ENCODE measurements at places on chromosomes 12 and 14. TPM values are rescaled to one million over a fixed set of nuclear protein-coding genes. Genes with fewer than 3 reads are reported as not detected.

DNA sequence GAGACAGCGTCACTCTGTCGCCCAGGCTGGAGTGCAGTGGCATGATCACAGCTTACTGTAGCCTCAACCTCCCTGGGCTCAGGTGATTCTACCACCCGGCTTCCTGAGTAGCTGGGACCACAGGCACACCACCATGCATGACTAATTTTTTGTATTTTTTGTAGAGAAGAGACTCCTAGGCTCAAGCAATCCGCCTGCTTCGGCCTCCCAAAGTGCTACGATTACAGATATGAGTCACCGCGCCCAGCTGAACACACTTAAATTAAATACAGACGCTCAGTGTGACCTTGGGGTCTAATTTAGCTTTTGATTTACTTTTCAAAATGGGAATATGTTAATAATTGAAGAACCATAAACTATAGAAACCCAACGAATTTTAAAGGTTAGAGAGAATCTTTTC is 77.2 kb downstream of the C2CD5 start:
- no peak for DNase-seq

- no peak for DNase-seq
Observed at GRCh38 chr14:75559451-75560222, 18.8 kb upstream of the FLVCR2 start.

DNA sequence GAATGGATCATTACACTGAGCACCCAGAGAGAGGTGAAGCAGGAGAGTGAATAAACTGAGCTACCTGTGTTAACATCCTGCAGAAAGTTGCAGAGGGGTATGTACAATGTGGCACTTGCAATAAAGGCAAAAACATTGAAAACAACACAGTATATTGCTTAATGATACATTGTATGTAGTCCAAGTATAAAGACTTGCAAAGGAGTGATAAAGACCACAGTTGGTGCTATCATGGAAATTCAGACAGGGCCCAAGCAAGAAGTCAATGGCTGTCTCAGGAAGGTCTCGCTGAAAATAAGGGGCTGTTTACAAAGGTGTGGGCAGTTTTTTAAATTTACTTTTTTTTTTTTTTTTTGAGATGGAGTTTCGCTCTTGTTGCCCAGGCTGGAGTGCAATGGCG is 10.0 kb downstream of the TMEM120B start:
- no peak for DNase-seq

DNA sequence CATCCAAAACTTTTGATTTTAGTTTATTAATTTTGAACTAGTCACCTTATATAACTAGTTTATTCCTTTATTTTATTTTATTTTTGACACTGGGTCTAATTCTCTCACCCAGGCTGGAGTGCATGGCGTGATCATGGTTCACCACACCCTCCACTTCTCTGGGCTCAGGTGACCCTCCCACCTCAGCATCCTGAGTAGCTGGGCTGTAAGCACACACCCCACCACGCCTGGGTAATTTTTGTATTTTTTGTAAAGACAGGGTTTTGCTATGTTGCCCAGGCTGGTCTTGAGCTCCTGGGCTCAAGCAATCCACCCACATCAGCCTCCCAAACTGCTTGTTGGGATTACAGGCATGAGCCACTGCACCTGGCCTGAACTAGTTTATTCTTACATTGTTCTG is 17.3 kb downstream of the PCNX1 start:
- DNase-seq, result no peak

DNA sequence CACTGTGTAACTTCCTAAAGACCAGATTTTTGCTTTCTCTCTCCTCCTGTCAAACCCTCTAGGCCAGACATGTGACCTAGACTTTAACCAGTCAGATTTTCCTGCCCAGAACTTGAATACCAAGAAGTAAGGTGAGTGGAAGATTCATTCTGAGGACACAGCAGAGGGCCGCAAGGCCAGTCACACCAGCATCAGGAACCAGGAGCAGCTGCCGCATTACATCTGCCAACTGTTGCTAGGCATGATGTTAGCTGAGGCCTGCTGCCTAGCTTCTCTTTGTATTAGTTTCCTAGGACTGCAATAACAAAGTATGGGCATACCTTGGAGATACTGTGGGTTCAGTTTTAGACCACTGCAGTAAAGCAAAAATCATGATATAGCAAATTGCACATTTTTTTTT is 101.9 kb upstream of the BMP4 start:
- DNase-seq, result no peak

DNA sequence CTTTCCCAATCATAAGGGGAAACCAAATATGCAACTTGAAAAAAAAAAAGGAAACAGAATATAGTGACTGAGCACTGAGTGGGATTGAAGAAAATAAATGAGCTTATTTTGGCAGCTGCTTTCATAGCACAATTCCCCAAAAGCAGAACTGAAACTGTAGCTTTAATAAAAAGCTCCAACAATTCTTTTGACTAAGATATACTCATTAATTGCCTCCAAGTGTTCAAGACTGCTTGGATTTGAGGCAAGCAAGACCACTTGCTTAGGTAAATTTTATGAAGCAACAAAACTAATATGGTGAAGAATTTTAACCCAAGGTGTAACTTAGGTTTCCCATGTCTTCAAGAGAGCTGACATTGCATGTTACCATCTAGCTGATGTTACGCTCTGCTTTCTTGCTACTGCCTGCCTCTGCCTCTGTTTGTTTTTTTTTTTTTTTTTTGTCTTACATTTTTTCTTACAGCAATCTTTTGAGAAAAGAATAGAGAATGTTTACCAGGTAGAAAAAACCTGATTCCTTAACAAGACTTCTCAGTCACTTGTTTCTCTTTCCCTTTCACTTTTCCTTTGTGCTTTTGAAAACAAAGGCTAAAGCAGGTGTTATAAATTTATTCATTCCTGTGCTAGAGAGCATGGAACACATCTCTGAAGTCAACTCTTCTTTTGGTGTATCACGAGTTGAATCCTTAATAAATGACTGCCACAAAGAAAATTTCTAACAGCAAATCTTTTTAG is 134.4 kb downstream of the BCAT1 start:
- DNase-seq, result no peak

DNA sequence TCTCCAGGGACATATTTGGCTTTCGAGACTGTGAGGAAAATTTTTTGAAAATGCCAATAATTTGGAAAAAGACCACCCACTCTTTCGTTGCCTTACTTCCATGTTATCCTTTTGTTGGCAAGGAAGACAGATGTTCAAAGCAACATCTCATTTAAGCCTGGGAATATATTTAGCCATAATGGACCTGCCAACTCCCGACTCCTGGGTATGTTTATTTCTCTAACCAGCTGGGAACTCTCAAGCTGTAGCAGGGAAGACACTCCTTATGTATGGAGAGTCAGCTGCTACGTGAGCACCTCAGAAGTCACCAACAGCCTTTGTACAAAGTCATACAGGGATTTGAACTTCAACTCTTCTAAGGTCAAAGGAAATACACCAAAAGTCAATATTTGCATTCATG is 96.5 kb upstream of the DAAM1 start:
- DNase-seq, result no peak

- DNase-seq, result no peak
Observed at GRCh38 chr12:67457136-67457535, 188.0 kb downstream of the CAND1 start.

- DNase-seq, result no peak
Observed at GRCh38 chr14:101121508-101122139, 218.1 kb upstream of the RTL1 start.

DNA sequence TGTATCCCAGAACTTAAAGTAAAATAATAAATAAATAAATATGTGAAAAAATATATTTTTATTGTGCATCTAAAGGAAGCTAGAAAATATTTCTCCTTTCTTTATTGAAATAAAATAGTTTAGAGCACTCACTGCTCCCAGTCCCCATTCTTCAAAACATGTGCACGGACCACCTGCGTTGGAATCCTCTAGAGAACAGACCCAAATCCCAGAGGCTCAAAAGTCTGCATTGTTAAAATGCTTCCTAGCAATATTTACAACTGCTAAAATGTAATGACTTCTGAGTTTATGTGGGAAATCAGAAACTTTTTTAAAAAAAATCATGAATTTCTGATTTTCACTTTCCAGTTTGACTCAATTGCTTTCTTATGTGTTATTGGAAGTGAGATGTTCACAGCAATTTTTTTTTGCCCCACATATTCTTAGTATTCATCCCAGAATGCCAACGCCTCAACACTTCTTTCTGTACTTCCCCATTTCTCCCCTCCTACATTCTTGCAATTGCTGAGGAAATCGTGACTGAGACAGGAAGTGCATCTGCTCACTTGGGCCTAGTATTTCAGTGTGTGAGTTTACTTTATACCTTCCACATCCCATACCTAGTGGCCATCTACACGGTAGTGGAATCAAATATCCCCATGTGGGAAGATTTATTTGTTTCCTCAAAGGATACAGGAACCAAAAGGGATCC is 116.0 kb upstream of the FLRT2 start:
- DNase-seq, result no peak

DNA sequence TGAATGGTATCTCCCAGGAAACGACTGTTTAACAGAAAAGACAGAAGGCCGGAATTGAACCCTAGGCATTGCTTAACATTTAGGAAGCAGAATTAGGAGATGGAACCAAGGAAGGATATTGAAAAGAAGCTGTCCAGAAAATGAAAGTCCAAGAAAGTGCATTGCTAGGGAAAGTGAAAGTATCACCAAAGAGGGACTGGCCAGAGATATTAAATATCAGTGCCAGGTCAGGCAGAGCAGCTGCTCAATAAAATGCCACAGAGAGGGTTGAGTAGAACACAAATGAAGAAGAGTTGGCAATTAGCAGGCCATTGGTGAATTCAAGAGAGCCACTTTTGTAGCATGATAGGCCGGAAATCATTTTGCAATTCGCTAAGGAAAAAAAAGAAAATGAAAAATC is 101.6 kb downstream of the CFAP54 start:
- DNase-seq, result no peak

DNA sequence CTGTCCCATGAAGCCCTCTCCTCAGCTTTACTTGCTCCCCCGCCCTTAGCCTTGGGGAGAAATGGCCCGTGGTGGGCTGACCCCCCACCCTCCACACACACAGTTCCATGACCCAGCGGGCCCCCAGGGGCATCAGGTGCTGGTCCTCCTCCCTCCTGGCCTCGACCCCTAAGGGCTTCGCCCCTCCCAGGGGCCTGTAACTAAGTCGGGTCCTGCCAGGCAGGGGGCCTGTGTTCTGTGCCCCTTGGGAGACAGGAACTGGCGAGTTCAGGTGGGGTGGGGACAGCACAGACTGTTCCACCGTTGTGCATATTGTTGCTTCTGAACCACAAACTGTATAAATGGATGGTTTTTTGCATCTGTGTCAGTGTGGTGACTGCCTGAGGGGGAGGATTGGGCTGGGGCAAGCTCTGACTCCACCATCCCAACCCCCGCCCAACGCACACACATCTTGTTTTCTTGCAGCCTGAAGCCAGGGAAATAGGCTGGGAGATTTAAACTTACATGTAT is 8.8 kb downstream of the TAMALIN start:
- DNase-seq, result no peak

DNA sequence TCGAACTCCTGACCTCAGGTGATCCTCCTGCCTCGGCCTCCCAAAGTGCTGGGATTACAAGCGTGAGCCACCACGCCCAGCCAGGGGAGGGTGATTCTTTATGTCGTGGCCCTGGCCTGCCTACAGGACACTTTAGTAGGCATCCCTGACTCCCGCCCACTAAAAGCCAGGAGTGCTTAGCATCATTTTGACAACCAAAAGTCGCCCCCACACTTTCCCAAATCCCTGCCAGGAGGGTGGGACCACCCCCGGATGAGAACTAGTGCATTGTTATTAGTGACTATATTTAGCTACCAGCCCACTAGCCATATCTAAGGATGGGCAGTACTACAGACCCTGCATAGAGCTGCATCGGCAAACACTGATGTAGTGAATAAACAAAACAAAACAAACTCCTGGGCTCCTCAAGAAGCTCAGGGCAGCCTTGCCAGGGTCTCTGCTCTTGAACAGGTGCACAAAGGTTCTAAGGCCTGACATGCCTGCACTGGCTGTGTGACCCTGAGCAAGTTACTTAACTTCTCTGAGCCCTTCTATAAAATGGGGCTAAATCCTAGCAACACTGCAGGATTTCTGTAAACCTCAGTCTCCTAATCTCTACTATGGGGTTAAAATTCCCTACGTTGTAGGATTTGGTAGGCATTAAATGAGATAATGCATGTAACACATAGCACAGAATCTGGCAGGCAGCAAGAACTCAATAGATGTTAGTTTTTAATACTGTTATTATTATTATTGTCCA is 2.2 kb downstream of the CAMKK2 start:
- DNase-seq, result no peak

DNA sequence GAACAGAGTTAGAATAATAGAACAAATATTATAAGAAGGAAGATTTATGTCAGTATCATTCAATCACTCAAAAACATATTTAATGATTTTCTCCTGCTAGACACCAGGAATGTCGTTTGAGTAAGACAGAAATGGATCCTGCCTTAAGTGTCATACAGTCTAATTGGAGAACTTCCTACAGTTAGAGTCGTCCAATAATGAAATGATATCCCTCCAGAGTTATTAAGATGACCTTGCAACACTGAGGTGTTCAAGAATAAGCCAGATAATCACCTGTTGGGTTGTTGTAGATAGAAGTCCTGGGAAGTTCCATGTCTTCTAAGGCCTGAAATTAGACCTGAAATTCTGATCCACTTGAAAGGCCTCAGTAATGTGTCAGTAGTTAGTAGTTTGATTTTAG is 132.3 kb downstream of the SLC38A4 start:
- DNase-seq, result no peak

- DNase-seq, result no peak
Observed at GRCh38 chr12:123591702-123592481, 7.5 kb downstream of the TMED2 start.

GRCh38 chr14:75881994-75882393 is 99.8 kb downstream of the TGFB3 start:
- no peak for DNase-seq

DNA sequence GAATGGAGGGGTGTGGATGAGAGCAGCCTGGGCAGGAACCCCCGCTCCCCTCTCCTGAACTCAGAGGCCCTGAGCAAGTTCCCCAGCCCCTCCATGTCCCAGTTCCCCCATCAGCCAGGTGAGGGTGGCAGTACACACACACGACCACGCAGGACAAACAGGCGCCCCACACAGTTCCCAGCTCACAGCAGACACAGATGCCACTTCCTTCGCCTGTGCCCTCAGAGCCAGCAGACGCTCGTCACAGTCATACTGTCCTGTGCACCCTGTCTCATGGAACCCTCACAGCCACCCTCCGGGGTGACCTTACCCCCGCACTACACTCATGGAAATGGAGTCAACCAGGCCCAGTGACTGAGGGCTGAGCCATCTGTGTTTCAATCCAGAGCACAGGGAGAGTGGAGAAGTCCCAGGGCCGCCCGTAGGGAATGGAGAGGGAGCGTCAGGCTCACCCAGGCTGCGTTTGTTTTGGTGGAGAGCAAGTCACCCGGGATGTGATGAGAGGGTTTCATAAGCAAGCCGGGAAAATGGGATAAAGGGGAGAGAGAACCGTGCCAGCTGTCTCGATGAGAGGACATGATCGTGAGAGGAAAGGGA is 47.5 kb upstream of the DYNC1H1 start:
- DNase-seq, result no peak

GRCh38 chr12:98492580-98493140 is 22.7 kb upstream of the TMPO start:
- no peak for DNase-seq

Gene MMP17
- 6.3 TPM for total RNA-seq

Gene FANCM
- 6.9 TPM for total RNA-seq

Gene CFAP54
- 14.2 TPM for total RNA-seq

Gene DPF3
- total RNA-seq, result 1.6 TPM

Gene AICDA
- total RNA-seq, result not detected

Gene ABCD2
- total RNA-seq, result 1.8 TPM

Gene TSPAN11
- total RNA-seq, result 0.88 TPM

Gene KRT79
- not detected for total RNA-seq
